ENCODE measurements at places on chromosomes 11 and 22.

DNA sequence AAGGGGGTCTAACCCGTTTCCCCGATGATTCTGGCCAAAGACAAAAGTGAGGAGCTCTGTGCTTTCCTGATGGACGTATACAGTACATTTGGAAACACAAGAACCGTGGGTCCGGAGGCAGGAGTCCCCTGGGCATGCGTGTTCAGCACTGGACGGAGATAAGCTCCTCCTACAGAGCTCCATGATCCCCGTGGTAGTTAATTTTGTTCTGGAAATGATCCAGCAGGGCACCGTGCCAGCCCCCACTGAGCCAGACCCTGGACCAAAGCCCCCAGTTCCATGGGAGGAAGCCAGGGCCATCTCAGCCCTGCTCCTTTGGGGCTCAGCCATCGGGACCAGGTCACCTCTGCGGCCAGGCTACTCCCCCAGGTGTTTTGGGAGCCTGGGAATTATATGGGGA is 83.3 kb downstream of the TRMU start:
- DNase-seq, result no peak

DNA sequence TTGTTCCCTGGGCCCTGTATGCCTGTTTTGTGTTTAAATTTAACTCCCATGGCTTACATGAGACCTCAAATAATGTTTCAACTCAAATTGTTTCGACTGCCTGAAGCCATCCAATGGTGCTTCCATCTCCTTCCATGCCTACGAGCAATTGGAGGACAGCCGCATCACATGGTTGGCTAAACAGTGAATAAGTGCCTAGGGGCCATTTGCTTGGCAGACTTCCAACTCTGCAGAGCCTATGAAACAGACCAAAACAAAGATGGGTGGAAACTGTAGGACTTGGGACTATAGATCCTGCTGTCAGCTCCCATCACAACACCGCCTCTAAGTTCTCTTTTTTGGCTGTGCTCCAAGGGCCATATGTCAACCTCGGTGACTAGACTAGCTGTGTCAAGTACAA is 84.1 kb downstream of the PARVA start:
- no peak for DNase-seq

GRCh38 chr11:80958361-80958760 is 1517.5 kb upstream of the TENM4 start:
- no peak for DNase-seq

DNA sequence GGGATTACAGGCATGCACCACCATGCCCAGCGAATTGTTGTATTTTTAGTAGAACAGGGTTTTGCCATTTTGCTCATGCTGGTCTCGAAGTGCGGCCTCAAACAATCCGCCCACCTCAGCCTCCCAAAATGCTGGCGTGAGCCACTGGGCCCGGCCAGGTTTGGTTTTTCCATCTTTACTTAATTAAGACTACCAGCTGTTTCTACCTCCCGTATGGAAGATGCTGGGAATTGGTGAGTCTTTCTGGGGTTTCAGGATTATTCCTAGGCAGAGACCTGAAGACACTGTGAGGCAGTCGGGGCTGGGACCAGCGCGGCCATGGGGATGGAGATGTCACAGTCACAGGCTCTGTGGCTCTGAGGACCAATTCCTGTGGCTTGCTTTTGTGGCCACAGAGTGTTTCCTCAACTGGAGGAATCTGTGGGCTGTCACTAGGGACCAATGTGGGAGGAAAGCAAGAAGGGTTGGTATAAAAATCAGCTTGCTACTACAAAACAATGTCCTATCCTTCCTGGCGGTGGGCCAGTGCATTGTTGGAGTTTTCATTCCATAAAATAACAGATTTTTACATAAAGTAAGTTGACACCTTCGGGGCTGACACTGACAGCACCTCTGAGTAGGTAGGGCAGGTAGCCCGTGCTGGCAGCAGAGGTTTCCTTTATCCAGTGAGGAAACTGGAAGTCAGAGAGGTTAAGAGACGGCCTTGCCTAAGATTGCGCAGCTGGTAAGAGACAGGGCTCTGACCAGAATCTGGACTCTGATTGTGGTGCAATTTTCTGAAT is 8.4 kb upstream of the FTH1 start:
- DNase-seq, result no peak

GRCh38 chr11:79285756-79286155 is 155.1 kb downstream of the TENM4 start:
- no peak for DNase-seq

DNA sequence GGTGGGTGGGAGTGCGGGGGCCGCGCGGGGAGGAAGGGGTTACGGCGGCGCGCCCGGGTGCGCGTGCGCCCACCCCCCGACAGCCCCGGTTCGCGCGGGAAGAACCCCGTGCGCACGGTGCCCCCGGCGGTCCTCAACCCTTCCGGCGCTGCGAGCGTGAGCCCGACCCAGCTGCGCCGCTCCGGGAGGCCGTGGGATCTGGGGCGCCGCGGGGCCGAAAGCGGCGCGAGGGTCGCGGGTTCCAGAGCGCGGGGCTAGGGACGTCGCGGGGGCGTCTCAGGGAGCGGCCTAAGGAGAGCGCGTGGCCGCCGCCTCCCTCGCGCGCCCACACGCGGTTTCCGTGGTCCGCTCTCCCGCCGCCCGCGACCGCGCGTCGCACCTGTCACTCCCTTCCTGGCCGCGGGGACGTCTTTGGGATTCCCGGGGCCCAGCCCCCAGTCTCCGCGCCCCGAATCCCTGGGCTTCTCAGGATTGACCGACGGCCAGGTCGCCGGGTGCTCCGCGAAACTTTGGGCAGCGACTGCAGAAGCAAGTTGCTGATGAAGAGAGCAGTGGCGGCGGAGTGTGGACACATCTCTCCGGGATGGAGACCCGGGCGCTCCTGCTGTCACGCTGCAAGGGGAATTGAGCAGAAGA is 582 bp downstream of the SREBF2 start:
- DNase-seq, result peak; percentile 28

GRCh38 chr11:110710628-110711381 is 1.4 kb downstream of the ARHGAP20 start:
- DNase-seq, result no peak

- no peak for DNase-seq
Measured at GRCh38 chr11:61639816-61640443, 40.3 kb upstream of the DAGLA start.

- no peak for DNase-seq
Measured at GRCh38 chr22:46551996-46552395, 14.6 kb upstream of the CELSR1 start.

DNA sequence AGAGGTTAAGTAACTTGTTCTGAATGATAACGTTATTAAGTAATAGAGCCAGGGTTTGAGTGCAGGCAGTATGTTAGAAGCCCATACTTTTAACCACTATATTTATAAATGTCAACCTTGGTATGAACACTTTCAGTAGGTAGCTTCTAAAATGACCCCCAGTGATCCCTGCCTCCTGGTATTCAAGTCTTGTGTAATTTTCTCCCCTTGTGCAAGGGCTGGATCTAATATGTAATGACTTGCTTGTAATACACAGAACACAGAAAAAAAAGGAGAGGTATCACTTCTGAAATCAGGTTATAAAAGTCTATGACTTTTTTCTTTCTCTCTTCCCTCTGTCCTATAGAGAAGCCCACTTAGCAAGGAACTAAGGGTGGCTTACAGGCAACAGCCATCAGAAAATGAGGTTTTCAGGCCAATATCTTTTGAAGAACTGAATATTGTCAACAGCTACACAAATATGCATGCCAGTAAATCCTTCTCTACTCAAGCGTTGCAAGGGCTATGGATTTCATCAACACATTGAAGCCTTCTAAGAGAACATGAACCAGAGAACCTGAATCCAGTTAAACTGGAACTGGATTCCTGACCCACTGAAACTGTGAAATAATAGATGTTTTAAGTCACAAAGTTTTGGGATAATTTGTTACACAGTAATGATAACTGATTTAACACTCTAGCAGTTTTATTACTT is 712.3 kb downstream of the METTL15 start:
- DNase-seq, result peak; percentile 31

DNA sequence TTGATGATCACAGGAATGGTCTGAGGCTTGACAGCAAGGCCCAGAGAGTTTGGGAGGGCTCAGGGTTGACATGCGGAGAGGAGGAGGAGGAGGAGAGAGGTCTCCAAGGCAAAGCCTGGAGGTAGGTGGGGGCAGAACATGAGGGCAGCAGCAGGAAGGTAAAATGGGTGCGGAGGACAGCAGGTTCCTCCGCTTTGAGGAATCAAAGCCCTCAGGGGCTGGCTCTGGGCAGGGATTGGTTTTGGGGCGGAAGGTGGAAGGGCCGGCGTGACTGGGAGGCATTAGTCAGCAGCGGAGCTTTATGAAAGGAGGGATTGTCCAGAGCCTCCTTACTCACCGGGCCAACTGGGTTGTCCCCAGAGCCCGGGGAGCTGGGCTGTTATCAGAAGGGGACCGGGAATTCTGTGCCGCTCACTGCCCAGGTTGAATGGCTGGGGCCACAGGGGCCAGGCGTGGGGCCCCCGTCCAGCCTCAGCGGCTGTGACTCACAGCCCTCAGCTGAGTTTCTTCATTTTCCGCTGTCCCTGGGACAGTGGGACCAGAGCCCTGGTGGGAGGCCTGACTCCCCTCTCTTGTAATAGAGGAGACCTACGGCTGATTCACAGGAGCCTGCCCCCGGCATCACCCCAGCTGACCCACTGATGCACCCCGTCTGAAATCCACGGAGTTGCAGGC is 36.2 kb downstream of the LIF start:
- peak; percentile 86 for DNase-seq

DNA sequence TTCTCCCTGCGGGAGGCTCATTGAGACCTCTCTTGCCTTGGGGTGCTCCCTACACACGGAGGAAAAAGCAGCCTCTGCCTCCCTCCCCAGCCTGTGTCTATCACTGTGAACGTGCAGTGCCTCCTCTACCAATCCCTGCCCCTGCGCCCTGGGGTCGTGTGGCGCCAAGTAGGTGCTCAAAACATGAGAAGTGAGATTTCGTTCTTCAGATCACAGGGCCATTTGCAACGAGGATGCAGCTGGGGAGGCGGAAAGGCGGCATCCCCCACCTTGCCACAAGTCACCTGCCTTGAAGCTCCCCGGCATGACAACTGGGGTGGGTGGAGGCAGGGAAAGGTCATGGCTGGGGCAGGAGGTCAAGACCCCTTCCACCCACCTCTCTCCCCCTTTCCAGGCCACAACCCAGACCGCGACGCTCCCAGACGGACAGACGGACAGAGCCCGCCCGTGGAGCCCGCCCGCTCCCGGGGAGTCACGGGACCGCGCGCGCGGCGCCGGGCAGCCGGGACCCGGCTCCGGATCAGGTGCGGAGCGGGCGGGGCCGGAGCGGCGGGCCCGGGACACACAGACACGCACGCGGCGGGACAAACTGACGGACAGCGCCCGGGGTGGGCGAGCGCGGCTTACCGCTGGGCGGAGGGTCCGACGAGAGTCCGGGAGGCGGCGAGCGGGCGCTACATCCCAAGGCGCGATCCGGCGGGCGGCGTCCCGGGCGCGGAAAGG is 485 bp downstream of the KCNJ4 start:
- no peak for DNase-seq

- peak; percentile 75 for DNase-seq
Measured at GRCh38 chr11:13338427-13339069, 61.0 kb downstream of the BMAL1 start.

- DNase-seq, result no peak
Measured at GRCh38 chr11:35148163-35148837, 9.3 kb downstream of the CD44 start.

DNA sequence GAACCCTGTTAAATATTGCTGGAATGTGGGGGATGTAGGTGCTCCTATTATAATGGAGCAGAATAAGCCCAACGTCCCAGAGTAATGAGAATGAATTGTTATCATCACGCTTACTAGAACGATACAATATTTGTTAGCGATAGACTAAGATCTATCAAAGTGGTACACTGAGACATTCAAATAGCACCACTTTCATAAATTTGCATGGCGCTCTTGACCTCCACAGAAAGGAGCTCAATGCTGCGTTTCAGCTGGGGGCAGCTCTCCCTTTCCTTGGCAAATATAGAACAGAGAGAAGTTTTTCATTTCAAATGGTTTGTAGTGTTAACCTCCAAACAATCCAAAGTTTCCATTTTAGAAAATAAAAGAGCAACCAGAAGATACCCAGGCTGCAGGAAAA is 38.2 kb upstream of the BLID start:
- DNase-seq, result no peak

DNA sequence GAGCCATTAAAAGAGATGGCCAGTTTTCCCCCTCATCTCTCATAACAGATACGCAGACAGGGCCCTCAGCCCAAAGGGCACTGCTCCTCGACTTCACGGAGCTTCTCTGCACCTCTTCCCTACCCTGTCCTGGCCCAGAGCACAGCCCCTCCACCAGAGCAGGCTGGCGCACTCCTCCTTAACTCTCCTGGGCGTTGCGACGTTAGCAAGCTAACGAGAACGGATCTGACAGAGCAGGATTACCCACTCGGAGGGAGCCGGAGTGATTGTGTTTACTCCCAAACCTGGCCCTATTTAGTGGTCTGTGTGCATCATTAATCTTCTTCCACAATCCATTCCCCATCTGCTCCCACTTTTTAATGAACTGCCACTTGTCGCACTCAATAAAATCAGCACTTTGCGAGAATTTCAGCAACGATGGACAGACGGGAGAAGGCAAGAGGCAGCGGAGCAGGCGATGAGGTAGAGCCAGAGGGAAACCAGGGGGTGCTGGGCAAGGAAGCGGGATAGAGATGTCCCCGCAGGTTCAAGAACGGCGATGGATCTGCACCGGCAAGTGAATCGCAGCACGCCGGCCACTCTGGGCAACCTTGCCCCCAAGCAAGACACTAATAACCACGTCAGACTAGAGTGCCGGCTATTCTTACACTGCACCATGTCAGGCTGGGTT is 159.4 kb downstream of the BUD13 start:
- no peak for DNase-seq

DNA sequence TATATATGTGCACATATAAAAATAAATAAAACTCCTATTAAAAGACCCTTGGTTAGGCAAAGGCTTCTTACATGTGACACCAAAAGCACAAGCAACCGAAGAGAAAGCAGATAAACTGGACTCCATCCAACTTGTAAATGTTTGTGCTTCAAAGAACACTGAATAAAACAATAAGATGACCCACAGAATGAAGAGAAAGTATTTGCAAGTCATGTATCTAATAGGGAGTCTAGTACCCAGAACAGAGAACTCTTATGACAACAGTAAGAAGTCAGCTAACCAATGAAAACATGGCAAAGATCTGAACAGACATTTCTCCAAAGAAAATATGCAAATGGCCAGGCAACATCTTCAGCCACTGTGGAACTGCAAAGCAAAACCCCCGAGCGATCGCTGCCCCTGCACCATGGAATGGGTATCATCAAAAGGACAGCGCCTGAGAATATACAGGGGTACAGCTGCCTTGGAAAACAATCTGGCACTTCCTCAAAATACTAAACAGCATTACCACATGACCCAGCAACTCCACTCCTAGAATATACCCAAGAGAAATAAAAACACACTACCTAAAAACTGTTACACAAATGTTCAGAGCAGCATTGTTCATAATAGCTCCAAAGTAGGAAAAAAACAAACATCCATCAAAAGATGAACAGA is 17.2 kb downstream of the BRD1 start:
- no peak for DNase-seq

DNA sequence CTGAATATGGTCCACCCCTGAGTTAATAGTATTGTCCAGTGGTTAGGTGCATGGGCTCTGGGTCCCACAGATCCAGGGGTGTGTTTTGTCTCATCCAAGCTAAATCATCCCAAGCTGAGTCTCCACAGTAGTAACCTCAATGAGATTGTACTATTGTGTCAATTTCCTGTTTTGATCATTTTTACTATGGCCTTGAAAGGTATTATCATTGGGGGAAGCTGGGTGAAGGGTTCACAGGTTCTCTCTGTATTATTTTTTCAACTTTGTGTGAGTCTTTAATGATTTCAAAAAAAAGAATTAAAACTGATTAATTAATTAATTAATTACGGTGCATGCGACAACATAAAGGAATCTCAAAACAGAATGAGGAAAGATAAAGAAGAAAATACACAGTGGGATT is 266.1 kb downstream of the MN1 start:
- DNase-seq, result no peak

- DNase-seq, result no peak
Measured at GRCh38 chr11:85663080-85663752, 1.7 kb downstream of the CREBZF start.

Measured in ACHN (cell line).